HS-5 (cell line): ENCODE measurements at places on chromosomes 3 and 15.
A peak's percentile ranks its signal among the peaks of the same experiment; 100 is the strongest.

DNA sequence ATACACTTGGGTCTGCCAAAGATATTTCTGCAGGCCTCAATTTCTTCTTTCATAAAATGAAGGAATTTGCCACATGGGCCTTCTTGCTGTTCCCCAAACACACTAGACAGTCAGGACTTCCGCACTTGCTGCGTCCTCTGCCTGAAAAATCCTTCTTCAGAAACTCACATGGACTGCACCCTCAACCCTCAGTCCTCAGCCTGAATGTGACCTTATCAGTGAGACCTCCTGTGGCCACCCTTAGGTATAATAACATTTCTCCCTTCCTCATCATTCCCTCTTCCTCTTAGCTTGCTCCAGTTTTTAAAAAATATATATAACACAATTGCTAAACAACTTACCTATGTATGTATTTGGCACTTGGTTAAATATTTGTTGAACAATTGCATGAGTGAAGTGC, 257.5 kb downstream of the MFSD1 start:
- DNase-seq, result no peak

DNA sequence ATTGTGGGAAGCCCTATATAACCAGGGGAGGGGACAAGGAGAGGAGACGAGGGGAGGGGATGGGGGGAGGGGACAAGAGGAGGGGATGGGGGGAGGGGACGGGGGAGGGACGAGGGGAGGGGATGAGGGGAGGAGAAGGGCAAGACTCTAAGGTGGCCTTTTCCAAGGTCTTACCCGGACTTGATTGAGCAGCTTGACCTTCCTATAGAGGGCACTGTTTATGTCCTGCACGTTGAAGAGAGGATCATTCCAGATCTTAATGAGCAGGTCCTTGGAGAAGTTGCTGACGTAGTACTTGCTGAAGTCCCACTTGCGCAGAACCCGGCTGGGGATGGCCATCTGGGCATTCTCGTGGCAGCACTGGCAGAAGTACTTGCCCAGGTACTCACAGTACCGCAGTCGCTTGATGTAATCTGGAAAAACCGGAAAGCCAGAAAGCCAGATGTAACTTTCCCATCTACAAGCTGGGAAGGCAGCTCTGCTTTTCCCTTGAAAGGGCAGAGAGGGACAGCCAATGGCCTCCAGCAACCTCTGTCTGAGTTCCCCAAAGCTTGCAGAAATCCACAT, 55.7 kb downstream of the RUBCN start:
- no peak for DNase-seq

DNA sequence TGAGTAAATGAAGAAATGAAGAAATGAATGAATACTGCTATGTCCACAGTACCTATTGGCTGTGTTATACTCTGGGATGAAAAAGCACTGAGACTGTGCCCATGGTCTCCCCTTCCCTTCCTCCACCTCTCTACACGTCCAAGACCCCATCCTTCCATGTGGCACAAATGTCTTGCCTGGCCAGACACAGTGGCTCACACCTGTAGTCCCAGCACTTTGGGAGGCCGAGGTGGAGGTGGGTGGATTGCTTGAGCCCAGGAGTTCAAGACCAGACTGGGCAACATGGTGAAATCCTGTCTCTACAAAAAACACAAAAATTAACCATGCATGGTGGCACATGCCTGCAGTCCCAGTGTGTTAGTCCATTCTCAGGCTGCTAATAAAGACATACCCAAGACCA, 200.1 kb downstream of the FAM43A start:
- DNase-seq, result no peak

- no peak for DNase-seq
Observed at GRCh38 chr15:95836536-95836935, 494.0 kb upstream of the NR2F2 start.

DNA sequence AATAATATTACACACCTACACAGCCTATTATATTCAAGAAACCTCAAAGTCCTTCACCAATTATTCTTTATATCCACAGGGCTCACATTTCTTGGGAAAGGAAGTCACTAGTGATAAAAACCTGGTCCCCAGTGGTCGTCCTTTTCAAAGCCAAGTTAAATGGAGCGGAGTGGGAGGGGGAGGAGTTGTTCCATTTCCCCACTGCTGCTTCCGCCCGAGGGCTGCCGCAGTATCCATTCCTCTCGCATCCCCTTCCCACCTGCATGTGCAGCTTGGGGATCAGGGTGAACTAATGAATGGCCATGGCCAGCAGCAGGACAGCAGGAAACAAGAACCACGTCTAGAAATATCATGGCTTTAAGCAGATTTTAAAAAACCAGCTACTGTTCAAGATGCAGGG, 76.4 kb upstream of the SEMA6D start:
- DNase-seq, result no peak

DNA sequence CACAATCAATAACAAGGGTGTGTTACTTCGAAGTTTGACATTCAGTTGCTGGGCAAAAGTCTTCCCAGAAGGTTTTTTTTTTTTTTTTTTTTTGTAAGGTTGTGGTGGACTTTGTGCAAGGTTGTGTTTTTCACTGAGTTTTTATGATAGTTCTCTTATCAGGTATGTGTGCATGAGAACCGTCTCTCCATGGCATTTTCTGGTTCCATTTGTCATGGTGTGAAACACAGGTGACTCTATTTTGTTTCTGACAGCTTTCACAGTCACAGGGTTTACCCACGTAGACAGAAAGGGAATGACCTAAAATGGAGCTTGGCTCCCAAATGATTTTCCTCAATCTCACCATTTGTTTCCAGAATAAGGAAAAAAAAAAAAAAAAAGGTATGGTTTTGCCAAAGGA, 1377.2 kb upstream of the CADM2 start:
- DNase-seq, result no peak

GRCh38 chr3:148866261-148866660, 1.2 kb downstream of the CPA3 start:
- no peak for DNase-seq

DNA sequence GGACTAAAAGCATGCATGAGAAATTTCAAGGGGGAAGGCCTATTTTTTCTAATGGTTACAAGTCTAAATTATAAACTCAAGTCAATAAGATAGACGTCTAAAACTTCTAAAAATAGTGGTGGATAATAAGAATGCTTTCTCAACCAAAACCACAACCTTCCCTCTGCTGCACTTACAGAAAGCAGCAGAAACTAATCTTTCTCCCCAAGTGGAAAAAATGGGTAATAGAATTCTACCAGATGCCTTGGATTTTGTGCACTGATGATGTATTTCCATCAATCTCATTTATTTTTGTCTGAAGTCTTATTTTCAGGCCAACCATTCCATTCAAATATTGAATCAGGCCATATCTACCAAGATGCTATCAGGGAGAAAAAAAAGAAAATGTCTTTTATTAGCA, 344.7 kb downstream of the NEK10 start:
- no peak for DNase-seq

GRCh38 chr3:25025236-25025635, 402.8 kb upstream of the RARB start:
- DNase-seq, result no peak

DNA sequence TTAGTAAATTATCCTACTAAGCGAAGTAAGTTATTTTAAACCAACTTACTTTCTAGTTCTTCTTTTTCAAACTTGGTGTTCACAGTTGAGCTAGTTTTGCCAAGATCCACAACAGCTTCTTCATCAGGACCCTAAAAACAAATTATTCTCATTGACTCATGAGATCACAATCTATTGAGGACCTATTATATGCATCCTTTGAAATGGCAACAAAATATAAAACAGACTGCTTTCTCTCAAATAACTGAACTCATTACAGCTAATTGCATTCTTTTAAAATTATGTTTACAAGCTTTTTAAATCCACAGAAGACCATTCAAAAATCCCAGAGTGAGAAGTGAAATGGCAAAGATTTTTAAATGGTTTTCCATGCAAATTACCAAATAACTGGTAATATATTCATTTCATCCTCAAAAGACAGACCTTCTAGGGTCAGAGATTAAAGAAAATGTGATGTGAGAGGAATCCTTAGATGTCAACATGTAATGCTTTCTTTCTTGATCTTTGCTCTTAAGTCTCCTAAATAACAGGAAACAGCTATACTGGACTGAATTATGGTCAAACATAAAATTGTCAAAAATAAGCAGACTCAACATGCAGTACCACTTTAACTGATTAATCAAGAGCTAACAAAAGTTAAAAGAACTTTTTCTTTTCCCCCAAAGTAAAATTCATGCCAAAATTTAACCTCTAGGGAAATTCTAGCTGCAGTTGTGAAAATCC, 31.7 kb downstream of the SLC4A7 start:
- no peak for DNase-seq

GRCh38 chr15:66043264-66043663, 174.0 kb downstream of the RAB11A start:
- no peak for DNase-seq

GRCh38 chr15:48447657-48448056, 116.4 kb downstream of the DUT start:
- DNase-seq, result peak; percentile 68

DNA sequence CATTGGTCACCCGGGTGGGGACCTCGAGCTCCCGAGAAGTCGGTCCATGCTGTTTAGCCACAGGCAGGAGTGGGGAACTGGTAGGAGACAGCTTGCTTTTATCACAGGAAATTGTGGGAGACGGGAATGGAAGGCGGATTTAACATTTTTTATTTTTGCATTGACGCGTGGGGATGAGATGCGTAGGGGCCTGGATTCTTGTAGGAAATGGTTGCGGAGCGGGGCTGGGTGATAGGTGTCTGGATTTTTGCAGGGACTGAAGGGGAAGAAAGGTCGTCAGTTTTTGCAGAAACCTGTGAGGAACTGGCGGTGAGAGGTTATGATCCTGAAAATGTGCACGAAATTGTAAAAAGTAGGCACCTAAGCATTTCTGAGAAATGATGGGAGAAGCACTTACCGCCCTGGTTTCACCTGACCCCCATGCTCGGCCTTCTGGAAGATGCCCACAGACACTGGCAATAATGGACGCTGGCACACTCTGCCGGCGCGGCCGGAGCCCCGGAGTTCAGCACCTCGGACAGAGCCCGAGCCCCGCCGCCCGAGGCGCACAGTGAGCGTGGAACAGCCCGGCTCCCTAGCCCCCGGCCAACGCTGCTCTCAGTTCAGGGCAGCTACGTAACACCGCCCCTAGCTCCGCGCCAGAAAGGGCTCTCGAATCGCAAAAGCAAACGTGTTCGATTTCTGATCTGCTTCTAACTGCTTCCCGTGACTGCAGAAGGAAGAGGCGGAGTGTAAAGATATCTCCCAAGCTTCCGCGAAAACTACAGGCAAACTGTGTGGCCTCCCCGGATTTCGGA, 928 bp downstream of the ANKRD34C start:
- no peak for DNase-seq

DNA sequence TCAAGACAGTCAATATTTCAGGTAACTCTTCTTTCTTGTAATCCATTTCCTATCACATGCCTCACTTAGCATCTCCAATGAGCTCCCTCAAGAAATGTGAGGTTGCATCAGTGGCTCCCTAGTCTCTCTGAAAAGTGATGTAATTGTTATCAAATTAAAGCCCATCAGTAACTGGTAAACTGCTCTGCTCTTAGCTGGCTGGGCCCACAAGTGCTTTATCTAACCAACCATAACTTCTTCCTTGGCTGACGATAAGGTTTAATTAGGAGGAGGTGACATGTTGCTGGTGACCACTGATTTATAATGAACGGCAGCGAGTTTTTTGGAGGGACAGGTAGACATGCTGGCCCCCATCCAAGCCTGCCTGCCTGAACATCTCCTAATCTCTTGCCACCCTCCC, 79.6 kb downstream of the RTP4 start:
- no peak for DNase-seq

- DNase-seq, result no peak
Observed at GRCh38 chr3:194582196-194582905, 50.9 kb downstream of the TMEM44 start.

DNA sequence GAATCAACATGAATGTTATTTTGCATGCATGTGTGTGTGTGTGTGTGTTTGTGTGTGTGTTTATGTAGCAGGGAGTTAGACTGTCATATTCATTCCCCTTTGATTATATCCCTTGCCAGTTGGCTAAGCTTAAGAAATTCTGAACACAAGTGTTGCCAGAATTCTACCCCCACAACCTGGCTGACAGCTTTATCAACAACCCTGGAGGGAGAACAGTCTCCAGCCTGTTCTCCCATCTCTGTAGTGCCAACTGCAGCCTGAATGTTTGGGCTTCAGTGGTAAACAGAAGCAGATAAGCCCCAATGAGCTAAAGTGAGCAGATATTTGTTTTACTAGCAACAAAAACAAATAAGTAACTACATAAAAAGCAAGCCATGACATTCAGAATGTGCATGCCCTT, 162.6 kb upstream of the ABI3BP start:
- no peak for DNase-seq

GRCh38 chr15:90200534-90201129, 498 bp upstream of the SEMA4B start:
- DNase-seq, result no peak

DNA sequence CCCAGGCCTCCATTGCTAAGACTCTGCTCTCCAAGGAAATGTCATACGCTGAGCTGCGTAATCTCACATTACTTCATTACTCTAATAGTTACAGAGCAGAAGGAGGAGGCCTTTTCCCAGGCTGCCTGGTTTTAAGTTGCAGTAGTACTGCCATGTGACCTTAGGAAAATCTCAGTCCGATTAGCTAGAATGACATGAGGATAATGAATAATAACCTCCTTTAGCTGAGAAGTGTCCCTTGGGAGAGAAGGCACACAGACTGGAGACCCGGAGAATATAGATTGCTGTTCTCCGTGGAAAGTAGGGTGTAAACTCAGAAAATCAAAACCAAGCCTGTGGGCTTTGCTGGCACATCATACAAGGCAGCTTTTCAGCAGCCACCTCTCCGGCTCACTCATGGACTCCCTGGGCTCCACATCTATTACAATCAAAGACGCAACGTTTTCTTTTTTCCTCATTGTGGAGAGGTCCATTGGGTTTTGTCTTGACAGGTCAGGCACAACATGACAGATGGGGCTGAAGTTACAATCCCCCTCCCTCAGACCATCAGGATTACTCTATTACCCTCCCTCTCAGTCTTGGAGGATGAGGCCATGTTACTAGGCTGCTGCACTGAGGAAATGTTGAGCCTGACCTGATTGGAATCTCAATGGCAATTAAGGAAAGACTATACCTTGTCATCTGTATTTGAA, 134.8 kb upstream of the MB21D2 start:
- DNase-seq, result no peak
